ENCODE measurements at places on chromosomes 7 and 10.

DNA sequence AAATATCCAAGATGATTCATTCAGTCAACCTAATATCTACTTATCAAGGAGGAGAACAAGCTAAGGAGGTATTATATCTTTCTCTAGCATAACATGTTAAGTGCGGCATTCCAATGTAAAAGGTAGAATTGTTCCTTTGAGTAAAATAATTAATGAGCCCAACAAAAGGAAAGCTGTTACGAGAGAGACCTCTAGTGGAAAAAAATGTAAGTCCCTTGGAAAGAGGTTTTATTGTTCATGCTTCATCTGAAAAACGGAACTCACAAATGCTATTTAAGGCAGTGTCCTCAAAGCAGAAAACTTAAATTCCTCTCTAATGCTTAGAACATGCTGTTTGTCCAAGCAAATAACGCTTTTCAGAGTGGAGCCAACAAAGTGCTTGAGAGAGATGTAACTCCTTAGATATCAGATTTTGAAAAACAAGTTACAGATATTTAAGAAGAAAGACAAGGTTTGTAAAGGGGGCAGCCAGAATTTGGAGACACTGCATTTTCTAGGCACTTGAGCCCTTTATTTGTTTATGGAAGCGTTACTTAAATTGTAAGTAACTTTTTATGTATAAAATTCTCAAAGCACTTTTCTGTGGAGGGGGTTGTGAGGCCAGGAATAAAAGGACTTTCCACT lies 119.9 kb downstream of the TFEC start:
- DNase-seq = no peak

GRCh38 chr7:2124604-2125345 lies 108.0 kb downstream of the MAD1L1 start:
- DNase-seq = no peak

DNA sequence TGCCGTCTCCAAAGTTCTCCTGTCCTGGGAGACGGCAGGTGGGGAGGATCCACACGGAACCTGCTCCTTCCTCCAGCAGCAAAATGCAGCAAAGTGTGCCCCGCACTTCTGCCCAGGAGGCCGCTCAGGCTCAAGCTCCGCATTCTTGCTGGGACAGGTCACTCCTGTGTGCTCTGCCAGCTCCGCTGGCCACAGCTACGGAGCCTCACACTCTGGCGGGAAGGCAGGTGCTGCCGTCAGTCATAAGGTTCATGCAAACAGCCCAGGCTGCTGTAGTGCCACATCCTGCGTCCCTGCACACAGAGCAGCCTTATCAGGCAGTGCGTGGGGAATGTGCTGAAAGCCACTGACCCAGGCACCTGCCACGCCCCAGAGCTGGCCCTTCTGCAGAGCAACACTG lies 22.4 kb downstream of the ADGRA1 start:
- no peak for DNase-seq

GRCh38 chr7:157832421-157832820 lies 495.6 kb downstream of the DNAJB6 start:
- no peak for DNase-seq

DNA sequence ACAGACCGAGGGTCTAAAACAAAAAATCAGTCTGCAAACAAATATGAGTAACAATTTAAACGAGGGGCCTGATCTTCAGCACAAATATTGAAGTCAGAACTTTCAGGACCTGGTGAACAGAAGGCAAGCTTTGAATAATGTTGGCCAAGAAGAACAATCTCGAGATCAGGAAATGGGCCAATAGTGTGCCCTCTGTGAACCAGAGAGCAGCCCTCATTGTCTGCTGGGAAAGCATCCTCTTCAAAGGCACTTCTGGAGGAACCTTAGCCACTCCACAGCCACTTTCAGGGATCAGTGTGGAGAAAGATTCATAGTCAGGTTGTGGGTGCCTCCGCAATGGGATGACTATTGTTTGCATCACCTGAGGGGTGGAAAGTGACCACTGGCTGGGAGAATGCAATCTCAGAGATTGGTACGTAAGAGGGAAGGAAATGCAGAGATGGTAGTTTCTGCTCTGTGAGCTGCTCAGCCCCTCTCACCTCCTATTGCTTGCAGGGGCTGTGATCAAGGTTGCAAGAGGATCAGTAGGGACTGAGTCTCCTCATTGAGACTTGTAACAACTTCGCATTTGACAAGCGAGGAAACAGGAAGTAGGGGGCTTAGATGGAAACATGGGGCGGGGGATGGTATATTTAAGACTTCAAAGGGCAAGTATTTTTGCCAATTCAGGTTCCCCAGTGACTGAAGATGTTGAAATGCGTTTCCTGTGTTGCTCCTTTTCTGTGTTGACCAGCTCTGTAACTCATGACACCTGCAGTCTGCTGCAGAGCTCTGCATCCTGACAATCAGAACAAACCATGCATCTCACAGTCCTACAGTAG lies 28.4 kb upstream of the IFRD1 start:
- DNase-seq = no peak
